ENCODE measurements at places on chromosomes 6 and 20.

DNA sequence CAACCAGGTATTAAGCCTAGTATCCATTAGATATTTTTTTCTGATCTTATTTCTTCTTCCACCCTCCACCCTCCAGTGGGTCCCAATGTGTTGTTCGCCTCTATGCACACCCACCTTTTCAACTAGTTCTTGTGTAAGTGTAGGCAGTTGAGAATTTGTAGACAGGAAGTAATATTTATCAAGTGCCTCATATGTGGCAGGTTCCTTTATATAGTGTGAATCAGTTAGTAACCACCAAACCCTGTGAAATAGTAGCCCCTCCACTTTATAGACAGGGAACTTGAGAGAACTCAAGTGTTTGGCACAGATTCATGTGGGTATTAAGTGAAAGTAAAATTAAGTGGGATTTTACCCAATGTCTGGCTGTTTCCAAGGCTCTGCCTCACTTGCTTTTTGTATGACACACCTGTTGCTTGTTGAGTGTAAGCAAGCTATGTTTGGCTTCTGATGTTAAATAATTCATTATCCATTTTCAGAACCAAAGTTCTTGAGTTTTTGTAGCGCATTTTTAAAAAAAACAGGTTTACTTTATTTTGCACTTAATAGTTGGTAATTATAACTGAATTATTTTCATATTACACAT lies 24.8 kb downstream of the AFDN start:
- no peak overlapping the region for H3K4me3 ChIP-seq
- no peaks in the 10 kb centered on the region for H3K36me3 ChIP-seq
- peaks cover 3% of the 10 kb centered on the region for H3K4me1 ChIP-seq
- no peak overlapping the region for H3K27ac ChIP-seq
- peaks cover 33% of the 10 kb centered on the region for H3K27me3 ChIP-seq
- no peak for DNase-seq

GRCh38 chr6:11009353-11009752 lies 34.8 kb downstream of the ELOVL2 start:
- no peaks in the 10 kb centered on the region for H3K4me1 ChIP-seq
- DNase-seq: no peak
- no peak overlapping the region for H3K27ac ChIP-seq
- H3K36me3 ChIP-seq: no peaks in the 10 kb centered on the region
- no peak overlapping the region for H3K4me3 ChIP-seq

- DNase-seq: peak; percentile 59
- H3K36me3 ChIP-seq: peaks cover 35% of the 10 kb centered on the region
- peak overlapping the region; percentile 53 for H3K4me3 ChIP-seq
- peaks cover 54% of the 10 kb centered on the region for H3K4me1 ChIP-seq
Measured at GRCh38 chr20:58306421-58307261, 2.9 kb upstream of the RAB22A start.

GRCh38 chr6:15280028-15280427 lies 34.2 kb downstream of the JARID2 start:
- no peaks in the 10 kb centered on the region for H3K27me3 ChIP-seq
- H3K4me3 ChIP-seq: no peak overlapping the region
- H3K4me1 ChIP-seq: peaks cover 59% of the 10 kb centered on the region
- no peak for DNase-seq
- H3K27ac ChIP-seq: no peak overlapping the region

DNA sequence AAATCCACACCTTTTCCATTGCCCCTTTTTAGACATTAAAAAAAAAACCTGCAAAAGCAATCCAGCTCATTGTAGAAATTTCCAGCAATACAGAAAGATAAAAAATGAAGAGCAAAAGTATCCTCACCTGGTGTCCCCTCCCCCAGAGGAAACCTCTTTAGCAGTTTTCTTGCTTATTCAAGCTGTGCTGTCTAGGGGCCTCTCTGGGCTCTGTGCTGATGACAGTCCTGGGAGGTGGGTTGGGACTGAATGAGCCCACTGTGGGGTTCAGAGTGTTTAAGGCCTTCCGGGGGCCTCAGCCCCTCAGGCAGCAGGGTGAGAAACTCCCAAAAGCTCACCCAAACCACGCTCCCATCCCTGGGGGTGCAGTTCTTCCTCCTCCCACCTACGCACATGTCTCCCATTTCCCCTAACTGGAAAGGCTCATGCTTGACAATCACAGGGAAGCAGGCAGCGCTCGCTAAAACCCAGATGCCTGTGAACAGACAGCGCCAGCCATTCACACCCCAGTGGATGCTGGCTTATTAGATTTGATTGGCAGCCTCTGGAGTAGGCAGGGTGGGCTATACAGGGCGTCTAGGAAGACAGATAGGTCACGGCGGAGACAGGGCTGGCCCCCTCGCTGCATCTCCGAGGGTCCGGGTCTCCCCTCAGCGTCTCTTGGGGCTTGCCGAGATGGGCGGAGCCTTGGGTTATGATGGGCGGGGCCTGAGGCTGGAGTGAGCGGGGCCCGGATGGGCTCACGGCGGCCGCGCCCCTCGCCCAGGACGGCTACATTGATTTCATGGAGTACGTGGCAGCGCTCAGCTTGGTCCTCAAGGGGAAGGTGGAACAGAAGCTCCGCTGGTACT lies 4.6 kb downstream of the GUCA1A start:
- H3K36me3 ChIP-seq: no peaks in the 10 kb centered on the region
- no peak for DNase-seq
- H3K4me3 ChIP-seq: no peak overlapping the region
- H3K27me3 ChIP-seq: no peaks in the 10 kb centered on the region
- H3K27ac ChIP-seq: no peak overlapping the region

GRCh38 chr6:46961711-46962110 lies 40.0 kb upstream of the ADGRF5 start:
- DNase-seq: no peak
- no peaks in the 10 kb centered on the region for H3K4me1 ChIP-seq
- H3K4me3 ChIP-seq: no peak overlapping the region
- peaks cover 2% of the 10 kb centered on the region for H3K27me3 ChIP-seq
- H3K27ac ChIP-seq: no peak overlapping the region
